ENCODE measurements at places on chromosomes 5 and 9.
A peak's percentile ranks its signal among the peaks of the same experiment; 100 is the strongest.

DNA sequence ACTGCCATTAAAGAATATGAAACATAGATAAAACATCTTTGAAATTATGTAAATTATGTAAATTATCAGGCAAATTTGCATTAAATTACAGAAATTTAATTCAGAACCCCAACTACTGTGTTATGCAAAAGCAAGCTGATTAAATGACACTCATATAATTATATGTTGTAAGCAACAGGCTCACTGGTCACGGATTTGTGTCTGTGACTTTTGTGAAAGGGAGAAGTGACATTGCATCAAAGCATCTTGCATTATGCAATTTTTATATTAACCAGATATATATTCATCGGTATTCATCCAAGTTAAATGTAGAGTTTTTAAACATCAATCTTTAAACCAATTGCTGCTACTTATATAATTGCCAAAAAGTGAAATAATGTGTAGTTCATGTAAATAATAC, 13.0 kb upstream of the GLIPR2 start:
- DNase-seq = no peak

- no peak for DNase-seq
Measured at GRCh38 chr5:76500633-76501393, 97.7 kb downstream of the IQGAP2 start.

- DNase-seq = no peak
Measured at GRCh38 chr5:9428272-9428671, 117.6 kb downstream of the SEMA5A start.

DNA sequence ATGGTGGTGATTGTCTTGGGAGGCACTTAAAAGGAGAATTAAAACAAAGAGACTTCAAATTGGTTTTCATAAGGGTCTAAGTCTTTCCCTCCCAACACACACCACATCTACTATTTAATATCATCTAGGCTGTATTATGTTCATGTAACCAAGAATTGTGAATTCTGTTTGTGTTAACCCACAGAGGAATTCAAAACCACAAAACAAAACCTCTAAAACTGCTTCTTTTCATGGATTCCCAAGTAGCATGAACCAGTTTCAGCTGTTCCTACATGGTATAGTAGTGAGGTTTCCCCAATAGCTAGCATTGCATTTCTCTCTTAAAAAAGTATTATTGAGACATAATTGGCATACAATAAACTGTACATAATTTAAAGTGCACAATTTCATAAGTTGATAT, 283.8 kb downstream of the CD180 start:
- DNase-seq = no peak

- no peak for DNase-seq
Measured at GRCh38 chr9:129761293-129761900, 8.6 kb upstream of the PTGES start.

DNA sequence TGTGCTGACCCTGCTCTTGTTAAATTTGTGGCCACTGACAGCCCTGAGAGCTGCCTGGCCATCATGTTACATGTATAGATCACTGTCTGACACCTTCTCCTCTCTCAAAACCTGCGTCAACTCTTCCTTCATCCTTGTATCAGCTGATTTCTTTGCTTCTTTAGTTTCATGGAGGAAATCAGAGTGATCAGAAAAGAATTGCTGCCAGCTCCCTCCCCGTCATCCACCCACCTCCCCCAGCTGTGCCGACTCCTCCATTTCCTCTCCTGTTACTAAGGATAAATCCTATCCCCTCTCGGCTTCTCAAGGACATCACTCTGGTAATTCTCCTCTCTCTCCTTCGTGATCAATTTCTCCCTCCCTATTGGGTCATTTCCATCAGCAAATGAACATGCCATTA, 108.9 kb downstream of the ICE1 start:
- no peak for DNase-seq

DNA sequence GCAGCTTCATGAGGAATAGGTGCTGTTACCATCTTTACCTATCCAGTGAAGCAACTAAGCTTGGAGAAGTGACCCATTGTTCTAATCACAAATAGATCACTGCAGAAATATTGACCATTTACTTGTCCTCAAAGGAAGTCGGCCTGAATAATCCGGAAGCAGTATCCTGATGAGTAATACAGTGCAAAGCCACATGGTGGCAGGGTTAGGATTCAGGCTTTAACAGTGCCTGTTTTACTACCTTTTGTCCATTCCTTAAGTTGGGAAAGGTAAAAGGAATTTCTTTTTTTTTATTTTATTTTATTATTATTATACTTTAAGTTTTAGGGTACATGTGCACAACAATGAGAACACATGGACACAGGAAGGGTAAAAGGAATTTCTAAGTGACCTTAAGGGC, 336.3 kb downstream of the KDM4C start:
- no peak for DNase-seq

GRCh38 chr5:86152988-86153560, 464.7 kb upstream of the COX7C start:
- no peak for DNase-seq

GRCh38 chr9:137198051-137198901, 2.3 kb downstream of the TPRN start:
- no peak for DNase-seq

DNA sequence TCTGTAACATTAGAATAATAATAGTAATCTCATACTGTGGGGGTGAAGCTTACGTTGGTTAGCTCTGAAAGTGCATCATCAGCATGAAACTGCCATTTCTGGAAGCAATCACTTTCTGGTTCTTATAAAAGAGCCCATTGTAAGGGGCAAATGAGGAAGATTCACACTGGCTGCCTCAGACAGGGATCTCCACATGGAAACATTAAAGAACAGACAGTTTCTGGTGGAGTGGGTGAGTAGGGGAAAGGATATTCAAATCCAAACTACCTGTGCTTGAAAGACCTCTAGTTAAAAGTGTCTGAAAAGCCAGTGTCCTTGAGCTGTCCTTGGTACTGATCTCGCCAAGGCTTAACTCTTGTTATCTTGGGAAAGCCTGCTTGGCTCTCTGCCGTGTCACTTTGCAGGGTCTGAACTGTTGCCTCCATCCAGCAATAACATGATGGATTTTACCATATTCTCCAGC, 19.1 kb upstream of the SLC31A2 start:
- DNase-seq = no peak

GRCh38 chr9:129109537-129109903, 1.1 kb downstream of the CRAT start:
- DNase-seq = no peak

- DNase-seq = no peak
Measured at GRCh38 chr9:131927091-131927490, 152.6 kb downstream of the MED27 start.

DNA sequence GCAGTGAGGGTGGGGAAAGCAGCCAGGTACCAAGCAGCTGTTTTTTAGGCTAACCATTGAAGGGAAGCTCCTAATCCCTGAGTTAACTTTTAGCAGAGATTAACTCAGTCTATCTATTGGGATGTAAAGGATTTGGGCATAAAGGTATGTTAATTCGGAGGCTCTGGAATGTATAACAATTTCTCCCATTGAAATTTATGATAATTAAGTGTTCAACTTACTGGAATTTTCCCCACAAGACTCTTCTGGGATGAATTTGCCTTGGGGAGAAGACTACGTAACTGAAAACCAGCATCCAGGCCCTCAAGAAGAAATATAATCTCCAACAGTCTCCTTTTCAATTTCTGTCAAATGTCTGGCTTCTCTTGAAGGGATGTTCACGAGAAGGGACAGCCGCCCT, 23.6 kb downstream of the ZFP62 start:
- DNase-seq = no peak

- no peak for DNase-seq
Measured at GRCh38 chr5:53053364-53053763, 56.2 kb downstream of the MOCS2 start.

DNA sequence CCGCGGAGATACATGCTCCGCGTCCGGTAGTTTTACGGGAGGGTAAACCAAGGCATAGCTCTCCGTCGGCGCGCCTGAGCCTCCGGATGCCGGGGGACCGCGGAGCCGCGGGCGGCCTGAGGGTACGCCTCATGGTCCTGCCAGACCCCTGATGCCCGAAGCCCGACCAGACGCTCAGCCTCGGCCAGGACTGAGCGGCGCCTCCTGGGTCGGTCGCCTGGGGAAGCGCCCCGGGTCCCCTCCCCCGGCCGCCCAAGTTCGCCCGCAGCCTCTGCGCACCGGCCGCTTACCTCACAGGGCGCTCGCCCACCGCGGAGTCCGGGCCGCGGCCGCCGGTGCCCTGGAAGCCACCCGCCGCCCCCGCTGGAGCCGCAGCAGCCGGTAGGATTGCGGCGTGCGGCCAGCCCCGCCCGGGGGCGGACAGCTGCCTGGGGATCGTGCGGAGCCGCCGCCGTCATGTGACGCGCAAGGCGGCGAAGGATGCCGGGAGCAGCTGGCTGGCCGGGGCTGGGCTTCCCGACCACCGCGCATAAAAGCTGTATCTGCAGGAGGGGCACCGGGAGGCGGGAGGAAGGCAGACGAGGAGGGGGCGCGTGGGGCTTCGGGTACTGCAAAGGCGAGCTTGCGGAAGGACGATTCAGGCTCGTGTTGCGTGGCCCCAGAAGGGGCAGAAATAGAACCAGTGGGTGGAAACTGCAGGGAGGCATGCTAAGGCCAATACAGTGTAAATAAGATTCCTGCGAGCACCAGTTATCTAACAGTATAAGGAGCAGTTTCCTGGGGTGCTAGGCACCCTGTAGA, at the start of gene FBXO10:
Gene FBXO10 (minus strand): TSS at position 460 of the 801 bp plus-strand sequence. CDS start 34,612 bp downstream, outside the sequence.
- peak; percentile 51 for DNase-seq

DNA sequence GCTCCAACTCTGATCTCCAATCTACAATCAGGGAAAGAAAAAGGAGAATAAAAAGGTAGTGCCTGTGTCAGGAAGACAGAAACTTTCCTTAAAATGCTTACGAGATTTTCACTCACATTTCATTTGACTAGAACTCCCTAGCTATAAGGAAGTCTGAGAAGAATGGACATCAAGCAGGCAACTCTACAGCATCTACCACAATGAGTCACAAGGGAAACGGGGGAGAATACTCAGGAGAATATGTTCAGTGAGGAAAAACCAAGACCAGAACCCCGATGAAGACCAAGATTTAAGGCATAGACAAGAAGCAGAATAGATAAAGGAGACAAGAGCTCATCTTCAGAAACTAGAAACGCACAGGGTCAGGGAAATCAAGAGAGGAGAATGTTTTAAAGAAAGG, 9.0 kb upstream of the SETD9 start:
- no peak for DNase-seq

DNA sequence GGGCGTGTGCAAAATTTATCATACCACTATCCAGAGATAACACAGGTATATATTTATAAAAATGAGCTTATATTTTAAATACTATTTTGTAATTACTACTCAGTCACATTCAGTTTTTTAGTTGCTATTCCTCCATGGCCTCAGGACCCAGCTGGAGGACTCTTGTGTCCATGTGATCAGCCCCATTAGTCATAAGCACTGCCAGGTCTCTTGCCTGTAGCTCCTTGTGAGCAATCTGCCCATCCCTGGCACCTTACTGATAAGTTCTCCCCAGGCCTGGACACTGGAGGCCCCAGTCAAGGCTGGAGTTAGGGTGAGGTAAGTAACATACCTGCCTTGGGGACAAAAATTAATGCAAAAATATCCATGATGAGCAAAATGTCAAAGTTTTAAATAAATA, 29.5 kb upstream of the ADRB2 start:
- DNase-seq = no peak

DNA sequence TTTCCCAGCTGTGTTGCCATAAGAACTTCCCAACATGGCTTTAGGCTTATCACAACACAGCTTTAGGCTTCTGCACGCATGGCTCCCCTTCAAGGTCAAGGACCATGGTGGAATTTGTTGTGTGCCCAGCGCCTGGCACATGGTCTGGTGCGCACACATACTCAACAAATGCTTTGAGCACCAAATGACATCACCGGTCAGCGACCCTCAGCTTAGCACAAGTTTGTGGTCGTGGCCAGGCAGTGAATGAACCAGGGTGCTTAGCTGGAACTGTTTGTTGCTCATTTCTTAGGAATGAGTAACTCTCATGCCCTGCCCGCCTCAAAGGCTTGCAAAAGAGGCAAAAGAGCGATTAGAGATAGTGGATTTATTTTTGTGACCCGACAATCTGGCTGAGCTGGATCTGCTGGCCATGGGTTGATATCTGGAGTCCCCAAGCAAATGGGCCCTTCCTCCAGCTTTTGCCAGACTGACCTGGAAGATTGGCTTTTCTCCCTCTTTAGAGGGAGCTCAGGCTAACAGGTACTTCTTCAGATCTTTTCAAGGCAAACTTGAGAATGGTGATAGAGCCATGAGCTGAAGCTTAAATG, 58.9 kb downstream of the DAP start:
- DNase-seq = no peak

GRCh38 chr9:109408759-109409462, 88.1 kb upstream of the EPB41L4B start:
- no peak for DNase-seq

DNA sequence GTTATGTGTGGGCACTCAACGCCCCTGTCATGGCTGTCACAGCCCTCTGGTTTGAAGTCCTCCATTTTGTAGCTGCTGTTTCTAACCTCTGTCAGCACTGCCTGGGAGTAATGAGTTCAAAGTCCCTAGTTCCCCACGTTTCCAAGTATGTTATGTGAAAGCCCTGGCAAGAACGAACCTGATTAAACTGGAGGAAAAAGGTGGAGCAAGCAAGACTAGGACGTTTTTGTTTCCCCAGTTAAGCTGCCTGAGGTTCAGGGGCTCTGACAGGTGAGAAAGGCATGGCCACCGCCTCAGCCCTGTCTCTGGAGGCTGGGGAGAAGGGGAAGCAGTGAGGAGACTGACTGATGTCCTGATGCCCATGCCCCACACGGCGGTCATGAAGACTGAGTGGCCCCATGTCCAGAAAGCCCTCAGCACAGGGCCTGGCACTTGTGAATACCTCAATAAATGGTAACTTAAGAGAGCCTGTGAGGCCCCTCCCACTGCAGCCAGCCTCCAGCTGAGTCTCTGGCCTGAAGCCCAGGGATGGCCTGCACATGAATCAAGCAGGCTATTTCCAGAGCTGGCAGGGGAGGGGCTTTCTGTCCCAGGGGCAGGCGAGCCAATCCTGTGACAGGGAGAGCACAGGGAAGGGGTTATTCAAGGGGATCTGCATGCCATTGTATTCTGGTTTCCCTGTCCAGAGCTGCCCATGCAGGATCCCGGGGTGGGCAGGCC, 61.8 kb downstream of the PFDN1 start:
- peak; percentile 20 for DNase-seq

DNA sequence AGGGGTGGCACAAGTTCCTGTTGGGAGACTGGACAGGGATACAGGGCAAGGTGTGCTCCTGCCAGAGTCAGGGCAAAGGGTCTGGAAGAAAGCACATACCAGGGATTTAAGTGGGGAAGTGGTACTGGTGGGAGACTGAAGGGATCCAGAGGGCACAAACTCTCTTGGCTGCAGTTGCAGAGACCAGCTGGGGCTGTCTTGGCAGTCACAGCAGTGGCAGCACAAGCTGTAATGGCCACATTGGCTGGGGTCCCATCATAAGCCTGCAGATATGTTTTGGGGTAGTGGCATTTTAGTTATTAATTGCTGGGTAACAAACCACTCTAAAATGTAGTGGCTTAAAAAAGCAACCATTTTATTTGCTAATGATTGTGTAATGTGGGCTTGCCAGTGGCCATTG, 492.2 kb downstream of the ENC1 start:
- no peak for DNase-seq

- no peak for DNase-seq
Measured at GRCh38 chr5:115179030-115179393, 9.3 kb upstream of the TRIM36 start.
